Stimulated activated CD4-positive, alpha-beta T cell treated with anti-CD3 and anti-CD28 coated beads, Interleukin-15, amount 100 ng/mL, for 1 hour (primary cell): ENCODE measurements at places on chromosomes 12 and 14.

GRCh38 chr12:79886917-79887519 lies 47.9 kb downstream of the PPP1R12A start:
- no peak for DNase-seq

DNA sequence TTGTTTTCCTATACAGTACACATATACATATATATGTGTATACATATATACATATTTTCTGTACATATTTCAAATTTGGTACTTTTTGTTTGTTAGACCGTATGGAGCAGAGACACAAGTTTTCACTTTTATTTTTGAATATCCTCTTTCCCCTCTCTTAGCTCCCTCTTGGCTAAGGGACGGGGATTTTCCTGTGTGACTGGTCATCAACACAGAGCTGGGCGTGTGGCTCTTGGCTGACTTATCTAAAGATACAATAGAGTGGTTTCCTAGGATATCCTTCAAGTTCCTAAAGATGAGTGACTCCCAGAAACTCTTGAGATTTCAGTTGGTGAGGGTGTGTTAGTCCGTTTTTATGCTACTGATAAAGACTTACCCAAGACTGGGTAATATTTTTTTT lies 1404.5 kb upstream of the TMEM132C start:
- DNase-seq = no peak

DNA sequence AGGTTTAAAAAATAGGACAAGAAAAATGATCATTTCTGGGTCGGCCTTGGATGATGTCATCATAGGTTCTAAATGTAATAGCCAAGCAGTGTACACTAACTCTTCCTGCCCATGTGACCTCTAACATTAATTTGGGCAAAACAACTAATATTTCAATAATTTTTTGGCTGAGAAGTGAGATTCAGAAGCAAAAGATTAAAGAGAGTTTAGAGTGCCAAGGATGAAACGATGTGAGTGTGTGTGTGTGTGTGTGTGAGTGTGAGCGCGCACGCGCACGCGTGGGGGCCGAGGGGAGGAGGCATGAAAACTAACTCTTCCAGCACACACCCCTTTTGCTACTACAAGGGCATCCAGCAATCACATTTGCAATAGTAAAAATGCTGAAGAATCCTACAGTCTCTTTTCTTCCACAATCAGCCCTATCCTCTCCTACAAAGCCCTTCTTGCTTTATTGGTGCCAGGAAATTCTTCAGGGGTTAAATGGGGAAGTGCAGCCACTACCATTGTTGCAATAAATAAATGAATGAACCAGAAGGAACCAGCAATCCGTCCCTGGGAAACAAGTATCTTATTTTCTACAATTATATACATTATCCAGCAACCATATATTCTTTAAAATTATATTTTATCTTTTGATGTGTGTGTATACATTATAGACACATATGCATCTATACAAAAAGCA lies 52.9 kb downstream of the PEBP1 start:
- DNase-seq = no peak

GRCh38 chr12:20567413-20567812 lies 127.7 kb upstream of the SLCO1C1 start:
- DNase-seq = no peak

GRCh38 chr14:103526247-103526913 lies 2.6 kb upstream of the TRMT61A start:
- no peak for DNase-seq

- DNase-seq = no peak
Observed at GRCh38 chr14:61696753-61697318, 1.5 kb downstream of the HIF1A start.

GRCh38 chr14:55545779-55546178 lies 34.2 kb upstream of the KTN1 start:
- no peak for DNase-seq

GRCh38 chr12:92539976-92540781 lies 162.6 kb upstream of the PLEKHG7 start:
- no peak for DNase-seq

DNA sequence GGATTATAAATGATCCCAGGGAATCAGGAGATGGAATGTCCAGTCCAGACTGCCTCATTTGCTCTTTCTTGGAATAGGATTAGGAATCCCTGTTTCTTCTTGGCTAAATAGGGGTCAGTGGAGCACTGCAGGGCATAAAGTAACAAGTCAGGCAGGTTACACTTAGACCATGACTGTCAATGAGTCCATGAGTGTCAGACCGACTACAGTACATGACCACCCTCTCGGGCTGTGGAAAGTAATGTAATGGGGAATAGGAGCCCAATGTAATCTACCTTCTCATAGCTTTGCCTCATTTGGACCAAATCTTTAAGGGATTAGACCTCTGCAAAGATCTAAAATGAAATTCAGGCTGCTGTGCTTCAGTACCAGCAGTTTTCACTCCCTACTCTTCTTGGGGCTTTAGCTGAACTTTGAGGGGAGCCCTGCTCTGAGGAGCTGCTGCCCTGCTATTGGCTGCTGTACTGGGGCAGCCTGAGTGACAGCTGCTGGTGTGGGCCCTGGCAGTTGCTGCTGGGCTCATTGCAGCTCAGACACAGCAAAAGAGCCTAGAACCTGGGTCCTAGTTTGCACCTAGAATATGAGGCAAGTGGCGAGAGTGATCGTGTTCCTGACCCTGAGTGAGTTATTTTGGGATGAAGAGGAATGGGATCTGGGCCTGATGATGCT lies 62.2 kb upstream of the OR4E1 start:
- DNase-seq = no peak

- DNase-seq = peak; percentile 36
Observed at GRCh38 chr12:124898200-124898922, 16.1 kb downstream of the UBC start.
